NCI-H146 (cell line): ENCODE measurements at places on chromosomes 1 and 21.

DNA sequence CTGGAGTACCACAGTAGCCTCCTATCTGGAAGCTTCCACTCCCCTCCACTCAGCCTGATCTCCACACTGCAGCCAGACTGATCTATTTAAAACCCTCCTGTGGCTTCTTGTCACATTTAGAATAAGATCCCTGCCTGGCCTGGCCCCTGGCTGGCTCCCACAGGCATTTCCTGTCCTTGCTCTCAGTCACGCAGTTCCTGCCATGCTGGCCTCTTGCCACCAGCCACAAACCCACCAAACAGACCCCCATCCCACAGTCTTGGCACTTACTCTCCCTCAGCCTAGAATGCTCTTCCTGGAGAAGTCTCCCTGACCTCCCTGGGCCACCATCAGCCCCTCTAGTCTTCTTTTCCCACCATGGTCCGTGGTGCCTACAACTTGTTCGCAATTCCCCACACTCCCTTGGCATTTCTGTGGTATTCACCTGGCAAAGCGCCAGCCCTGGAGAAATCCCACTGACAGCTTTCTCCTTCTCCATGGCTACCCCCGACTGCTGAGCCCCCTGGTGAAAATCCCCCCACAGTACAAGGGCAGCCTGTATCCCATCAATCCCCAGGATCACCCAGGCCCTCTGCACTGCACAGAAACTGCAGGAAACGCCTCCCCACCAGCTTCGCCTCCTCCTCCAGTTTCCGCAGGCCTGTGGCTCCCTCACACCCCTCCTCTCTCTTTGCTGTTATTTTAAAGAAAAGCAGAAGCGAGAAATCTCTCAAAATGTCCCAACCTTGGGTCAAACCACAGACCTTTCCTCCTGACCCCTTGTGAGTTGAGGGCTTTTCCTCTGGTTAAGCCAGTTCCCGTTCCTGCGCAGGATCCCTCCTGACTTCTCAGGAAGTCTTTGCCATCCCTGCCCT lies 94.5 kb downstream of the SYT2 start:
- no peak for DNase-seq

- no peak for DNase-seq
Measured at GRCh38 chr1:13900583-13900982, 200.6 kb downstream of the PRDM2 start.

GRCh38 chr1:86828024-86828423 lies 85.9 kb downstream of the SELENOF start:
- no peak for DNase-seq

GRCh38 chr1:221601166-221601565 lies 140.7 kb downstream of the DUSP10 start:
- no peak for DNase-seq

DNA sequence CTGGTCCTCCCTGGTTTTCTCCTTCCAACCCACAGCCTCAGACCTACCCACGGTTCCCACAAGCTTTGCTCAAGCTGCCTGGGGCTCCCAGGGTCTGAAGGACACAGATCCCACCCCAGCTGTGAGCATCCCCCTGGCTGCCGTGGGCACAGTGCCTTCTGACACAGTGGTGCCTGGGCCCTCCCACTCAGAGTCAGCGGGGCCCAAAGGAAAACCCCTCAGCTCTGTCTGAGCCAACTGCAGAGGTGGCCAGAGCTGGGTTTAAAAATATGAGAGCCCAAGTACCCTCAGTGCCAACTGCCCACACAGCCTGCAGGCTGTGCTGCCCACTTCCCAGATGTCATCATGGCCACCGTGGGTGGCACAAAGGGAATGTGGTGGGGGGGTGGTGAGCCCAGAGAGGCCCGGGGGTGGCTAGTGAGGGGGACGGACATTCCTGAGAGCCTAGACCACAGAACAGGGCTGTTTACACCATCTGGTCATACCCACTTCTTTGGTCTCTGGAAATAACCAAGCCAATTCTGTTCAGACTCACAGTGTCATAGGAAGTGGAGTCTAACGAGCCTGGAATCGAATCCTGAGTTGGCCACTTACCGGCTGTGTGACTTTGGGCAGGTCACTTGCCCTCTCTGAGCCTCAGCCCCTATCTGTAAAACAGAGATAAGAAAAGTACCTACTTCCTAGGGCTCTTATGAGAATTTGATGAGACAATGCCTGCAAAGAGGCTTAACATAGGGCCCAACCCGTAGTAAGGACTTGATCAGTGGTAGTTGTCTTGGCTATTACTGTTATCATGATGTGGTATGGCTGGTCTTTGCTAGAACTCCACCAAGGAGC lies 85.5 kb downstream of the CAMK2N1 start:
- DNase-seq = no peak

GRCh38 chr1:5651964-5652821 lies 340.0 kb downstream of the NPHP4 start:
- DNase-seq = no peak

DNA sequence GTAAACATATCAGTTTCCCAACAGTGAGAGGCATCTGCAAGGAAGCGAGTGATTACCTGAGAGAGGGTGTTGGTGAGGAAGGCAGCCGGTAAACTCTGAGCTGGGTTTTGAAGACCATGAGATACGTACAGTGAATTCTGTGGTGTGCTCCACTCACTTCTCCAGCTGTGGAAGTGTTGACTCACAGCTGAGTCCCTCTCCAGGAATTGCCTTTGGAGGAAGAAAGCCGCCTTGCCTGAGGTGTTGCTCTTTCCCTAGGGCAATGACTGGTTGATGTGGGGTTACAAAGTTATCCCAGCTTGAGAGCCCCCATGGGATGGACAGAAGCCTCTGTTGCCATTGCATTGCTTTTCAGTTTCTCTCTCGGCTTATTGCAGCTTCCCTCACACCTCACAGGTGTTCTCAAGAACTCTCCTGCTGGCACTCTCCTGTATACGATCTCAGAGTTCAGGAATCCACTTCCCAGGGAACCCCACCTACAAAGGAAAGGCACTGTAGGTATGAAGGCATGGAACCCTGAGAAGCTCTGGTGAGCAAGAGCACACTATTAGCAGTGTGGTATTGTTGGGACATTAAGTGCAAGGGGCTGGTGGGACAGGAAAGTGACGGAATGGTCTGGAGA lies 10.8 kb downstream of the NHLH1 start:
- DNase-seq = no peak

GRCh38 chr21:46666941-46667740 lies 31.7 kb downstream of the PRMT2 start:
- peak; percentile 48 for DNase-seq

DNA sequence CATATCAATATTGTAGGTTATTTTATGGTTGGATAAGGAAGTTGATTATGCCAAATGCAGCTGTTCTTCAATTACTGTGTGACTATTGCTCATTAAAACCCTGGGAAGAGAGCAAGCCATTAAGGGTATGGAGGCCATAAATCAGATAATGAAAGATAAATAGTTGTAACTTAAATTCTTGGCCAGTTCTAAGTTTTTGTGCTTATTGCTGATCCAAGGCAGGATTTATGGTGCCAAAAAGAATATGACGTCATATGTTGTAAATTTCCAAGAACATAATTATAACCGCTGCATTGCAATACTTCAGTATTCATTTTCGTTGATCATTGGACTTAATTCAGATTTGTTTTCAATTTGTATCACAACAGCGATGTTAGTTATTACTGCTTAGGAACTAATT lies 211.6 kb downstream of the LRRC40 start:
- DNase-seq = no peak

DNA sequence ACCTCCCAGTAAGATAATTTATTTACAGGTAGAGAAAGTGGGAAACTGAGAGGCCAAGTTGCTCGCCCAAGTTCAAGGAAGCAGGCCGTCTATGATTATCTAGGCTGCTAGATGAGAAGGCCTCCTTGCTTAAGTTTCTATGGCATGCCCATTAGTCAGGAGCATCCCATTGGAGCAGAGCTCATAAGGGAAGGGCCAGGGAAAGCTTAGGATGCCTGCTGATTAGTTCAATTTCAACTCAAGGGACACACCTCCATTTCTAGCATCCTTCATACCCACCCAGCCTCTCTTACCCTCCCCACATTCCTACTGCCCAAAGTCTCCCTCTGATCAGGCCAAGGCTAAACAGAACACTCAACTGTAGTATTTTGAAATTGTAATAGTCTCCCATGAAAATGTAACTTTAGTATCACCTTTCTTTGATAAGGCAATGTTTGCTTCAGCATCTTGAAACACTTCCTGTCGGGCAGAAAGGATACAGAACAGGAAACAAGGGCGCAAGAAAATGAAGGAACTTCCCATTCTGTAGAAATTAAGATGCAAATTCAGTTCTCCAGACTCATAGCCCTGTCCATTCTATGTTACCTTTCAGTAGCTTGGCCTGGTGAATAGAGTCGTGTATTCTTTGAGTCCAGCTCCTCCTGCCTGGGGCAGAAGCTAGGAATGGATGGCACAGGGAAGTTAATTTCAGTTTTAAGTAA lies 46.3 kb upstream of the TARBP1 start:
- no peak for DNase-seq

- DNase-seq = no peak
Measured at GRCh38 chr21:14454016-14455009, 71.4 kb upstream of the HSPA13 start.

GRCh38 chr21:35575280-35575915 lies 484.9 kb downstream of the SETD4 start:
- DNase-seq = no peak

GRCh38 chr1:66533804-66534740 lies at the start of gene SGIP1:
Gene SGIP1, plus strand, starts transcription at chr1:66534153. Its CDS starts 206 bp downstream, at chr1:66534359.
- DNase-seq = no peak

GRCh38 chr21:15057285-15057684 lies 7.5 kb downstream of the NRIP1 start:
- no peak for DNase-seq

DNA sequence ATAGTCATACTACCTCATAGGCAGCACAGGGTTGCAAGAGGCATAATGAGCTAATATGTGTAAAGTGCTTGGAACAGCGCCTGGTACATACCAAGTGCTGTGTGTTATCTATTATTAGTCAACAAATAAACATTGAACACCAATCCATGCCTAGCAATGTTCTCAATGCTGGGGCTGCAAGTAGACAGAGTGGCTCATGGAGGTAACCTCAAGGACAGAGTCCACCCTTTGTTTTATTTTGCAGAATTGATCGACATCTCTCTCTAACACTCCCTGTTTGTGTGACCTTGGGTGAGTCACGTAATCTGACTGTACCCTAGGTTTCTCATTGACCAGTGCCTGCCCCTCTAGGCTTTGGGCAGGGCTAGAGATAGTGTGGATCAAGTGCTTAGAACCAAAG lies 164.0 kb upstream of the KLHDC7A start:
- DNase-seq = no peak

DNA sequence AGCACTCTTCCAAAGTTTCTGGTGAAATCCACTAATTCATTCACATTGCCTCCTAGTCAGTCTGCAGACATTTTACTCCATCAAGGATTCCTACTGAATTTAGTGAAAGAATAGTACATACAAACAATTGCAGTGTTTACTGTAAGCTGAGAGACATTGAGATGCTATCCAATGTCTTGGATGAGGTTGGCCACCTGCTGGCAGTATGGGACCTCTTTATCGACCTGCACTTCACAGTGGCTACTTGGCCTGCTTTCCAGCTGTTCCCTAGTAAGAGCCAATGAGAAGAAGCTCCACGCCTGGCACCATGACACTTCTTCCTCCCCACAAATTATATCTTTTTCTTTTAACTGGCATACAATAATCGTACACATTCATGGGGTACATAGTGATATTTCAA lies 51.5 kb upstream of the LRIF1 start:
- no peak for DNase-seq

GRCh38 chr1:175075572-175076568 lies 8.2 kb downstream of the TNN start:
- DNase-seq = no peak

GRCh38 chr1:151352021-151352718 lies 5.1 kb upstream of the RFX5 start:
- DNase-seq = no peak

DNA sequence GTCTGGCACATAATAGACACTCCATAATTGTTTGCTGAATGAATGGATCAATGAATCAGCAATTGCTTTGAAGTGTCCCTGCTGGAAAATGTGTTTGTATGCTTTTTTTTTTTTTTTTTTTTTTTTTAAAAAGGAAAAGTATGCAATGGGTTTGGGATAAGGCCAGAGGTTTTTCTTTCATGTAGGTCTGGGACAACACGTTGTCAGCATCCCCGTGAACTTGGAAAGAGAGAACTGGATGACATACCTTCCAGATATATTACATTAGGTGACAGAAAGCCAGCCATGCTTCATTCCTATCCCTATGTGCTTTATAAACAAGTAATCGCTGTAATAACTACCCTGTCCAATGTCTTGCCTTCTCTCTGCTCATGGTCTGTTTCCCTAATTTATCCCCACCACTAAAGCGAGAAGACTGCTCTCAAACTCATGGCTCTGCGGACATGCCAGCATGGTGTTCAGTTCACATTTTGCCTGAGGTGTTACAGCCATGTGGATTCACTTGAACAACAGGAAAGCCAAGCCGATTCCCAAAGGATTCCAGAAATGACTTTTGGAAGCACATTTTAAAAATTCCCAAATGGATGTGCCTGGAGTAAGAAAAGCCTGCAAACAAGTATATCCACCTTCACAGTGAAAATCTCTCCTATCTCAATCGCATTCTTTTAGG lies 34.8 kb upstream of the GREM2 start:
- DNase-seq = peak; percentile 23

DNA sequence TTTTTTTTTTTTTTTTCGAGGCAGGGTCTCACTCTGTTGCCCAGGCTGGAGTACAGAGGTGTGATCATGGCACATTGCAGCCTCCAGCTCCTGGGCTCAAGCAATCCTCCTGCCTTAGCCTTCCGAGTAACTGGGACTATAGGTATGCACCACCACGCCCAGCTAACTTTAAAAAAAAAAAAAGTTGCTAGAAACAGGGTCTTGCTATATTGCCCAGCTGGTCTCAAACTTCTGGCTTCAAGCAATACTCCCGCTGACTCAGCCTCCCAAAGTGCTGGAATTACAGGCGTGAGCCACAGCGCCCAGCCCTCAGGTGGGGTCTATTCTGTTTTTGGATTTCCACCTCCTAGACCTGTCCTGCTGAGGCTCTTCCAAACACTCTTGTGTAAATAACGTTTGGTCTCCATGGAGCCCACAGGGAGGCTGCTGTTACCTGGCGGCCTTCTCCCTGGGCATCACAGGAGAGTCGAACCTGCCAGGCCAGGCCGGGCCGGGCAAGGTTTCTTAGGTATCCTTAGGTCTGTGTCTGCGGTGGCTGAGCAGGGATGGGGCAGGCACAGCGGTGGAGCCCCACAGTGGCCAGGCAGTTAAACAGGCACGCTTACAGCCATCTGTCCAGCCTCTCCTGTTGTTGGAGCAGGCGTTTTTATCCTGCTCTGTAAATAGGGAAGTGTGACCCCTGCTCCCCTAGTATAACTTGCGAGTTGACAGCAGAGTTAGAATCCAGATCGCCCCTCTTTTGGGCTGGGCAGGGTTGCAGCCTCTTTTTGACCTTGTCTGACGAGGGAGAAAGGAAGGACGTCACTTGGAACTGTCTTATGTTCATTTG lies 18.8 kb downstream of the PLEKHM2 start:
- DNase-seq = no peak
